H7 (cell line): ENCODE measurements at places on chromosomes 4 and X.

DNA sequence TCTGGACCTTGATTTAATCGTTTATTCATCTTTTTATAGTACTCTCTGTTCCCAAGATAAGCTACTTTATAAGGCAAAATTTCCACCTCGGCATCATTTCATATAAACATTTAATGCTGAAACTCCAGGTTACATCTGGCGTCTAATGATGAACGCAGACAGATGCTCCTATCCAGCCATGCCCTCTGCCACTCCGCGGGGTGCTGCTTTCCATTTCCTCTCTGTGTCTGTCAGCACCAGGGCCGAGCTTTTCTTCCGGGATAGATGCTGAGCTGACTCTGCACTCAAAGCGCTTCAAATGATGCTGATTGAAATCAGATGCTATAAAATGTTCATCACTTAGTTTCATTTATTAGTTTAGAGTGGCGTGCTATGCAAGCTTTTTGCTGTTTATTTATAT lies 80.5 kb upstream of the HELT start:
- peak; percentile 62 for DNase-seq

DNA sequence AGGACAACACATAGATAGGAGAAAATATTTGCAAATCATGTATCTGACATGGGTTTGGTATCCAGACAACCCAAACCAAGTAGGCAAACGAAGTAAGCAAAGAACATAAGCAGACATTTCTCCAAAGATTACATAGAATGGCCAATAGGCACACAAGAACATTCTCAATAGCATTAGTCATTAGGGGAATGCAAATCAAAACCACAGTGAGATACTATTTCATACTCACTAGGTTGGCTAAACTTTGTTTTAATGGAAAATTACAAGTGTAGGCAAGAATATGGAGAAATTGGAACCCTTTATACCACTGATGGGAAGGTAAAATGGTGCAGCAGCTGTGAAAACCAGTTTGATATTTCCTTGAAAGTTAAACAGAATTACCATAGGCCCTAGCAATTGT lies 74.7 kb downstream of the CHRNA9 start:
- no peak for DNase-seq

DNA sequence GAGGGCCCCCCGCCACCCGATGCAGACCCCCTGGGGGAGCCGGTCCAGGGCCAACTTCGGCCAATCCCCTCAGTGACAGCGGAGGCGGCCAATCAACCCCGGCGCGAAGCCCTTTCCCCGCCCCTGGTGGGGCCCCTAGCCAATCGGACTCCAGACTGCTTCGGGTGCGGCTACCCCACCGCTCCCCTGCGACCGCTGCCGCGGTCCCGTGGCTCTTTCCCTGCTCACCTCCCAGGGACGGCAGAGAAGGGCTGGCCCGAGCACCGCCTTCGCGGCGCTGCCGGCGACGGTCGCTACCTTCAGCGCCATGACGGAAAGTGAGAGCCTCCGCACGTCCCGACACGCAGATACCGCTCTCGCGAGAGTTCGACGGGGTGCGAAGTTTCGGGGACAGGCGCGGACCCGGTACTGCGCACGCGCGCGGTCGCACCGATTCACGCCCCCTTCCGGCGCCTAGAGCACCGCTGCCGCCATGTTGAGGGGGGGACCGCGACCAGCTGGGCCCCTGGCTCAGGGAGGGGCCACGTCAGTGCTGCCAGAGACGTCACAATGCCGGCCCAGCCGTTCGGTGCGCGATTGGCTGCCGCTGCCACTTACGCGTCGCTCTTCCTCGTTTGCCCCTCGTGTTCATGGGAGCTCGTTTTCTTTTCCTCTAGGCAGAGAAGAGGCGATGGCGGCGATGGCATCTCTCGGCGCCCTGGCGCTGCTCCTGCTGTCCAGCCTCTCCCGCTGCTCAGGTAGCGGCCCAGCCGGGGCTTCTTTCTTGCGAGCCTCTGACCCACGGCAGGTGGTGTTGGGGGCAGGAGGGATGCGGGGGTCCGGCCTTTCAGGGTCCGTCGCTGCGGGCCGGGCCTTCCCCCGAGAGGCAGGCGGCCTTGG lies at the start of the genes IDH3G and SSR4:
IDH3G (minus strand) TSS at position 358 of the 879 bp plus-strand sequence; CDS start at position 309, 49 bp downstream.
SSR4 (plus strand) TSS at position 651 of the 879 bp plus-strand sequence; CDS start at position 671, 20 bp downstream.
- peak; percentile 99 for DNase-seq

- DNase-seq: no peak
These were observed 13.5 kb downstream of the RPS6KA3 start for GRCh38 chrX:20253232-20253543.
